ENCODE measurements at places on chromosomes 6 and 20.

DNA sequence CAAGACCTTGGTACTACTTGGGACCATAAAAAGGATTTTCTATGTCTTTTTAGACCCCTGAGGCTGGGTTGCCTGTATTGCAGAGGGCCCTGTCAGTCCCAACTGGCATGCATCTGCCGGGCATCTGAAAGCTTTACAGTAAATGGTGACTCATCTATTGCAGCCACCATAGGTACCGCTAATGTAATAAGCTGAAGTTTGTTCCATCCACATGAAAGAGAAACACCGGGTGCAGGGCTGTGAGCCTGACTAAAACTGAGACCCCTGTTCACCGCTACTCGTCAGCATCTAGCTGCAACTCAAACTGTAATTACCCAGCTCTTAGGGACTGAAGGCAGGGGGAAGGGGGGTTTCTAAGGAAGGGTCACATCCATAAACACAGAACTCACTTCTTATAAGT, 49.5 kb downstream of the TRERF1 start:
- peak; percentile 41 for DNase-seq

GRCh38 chr20:11234181-11234580, 560.4 kb upstream of the JAG1 start:
- no peak for DNase-seq

GRCh38 chr20:51382111-51382985, 160.2 kb downstream of the NFATC2 start:
- no peak for DNase-seq

GRCh38 chr20:44598423-44599305, 16.3 kb downstream of the PKIG start:
- no peak for DNase-seq

DNA sequence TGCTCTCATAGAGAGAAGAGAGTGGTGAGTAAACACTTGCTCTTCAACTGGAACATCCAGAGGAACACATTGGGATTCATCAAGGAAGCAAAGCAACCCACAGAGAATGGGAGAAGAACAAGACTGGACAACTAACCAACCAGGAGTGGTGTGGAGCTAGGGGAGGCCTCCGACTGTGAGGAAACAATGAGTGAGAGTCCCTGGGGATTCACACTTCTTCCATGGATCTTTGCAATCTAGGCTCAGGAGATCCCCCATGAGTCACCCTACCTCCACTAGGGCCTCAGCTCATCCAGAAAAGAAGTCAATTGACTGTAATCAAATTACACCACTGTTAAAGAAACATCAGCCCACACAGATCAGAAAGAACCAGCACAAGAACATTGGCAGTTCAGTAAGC, 42.3 kb upstream of the CLVS2 start:
- no peak for DNase-seq

DNA sequence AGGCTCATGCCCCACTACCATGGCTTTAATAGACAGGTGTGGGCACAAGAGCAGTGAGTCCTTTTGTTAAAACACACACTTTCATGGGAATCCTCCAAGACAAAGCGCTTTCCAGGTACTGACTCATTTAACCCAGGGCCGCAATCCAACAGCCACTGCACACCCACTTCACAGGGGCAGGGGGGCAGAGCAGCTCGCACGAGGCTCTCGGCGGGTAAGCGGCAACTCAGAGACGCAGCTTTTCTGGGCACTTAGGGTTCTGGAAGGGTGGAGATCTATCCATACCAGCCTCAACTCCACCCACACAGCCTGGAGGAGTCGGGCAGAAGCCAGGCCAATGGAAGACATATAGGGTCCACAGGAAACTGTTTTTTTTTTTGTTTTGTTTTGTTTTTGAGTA, 28.6 kb downstream of the PSMG4 start:
- no peak for DNase-seq

DNA sequence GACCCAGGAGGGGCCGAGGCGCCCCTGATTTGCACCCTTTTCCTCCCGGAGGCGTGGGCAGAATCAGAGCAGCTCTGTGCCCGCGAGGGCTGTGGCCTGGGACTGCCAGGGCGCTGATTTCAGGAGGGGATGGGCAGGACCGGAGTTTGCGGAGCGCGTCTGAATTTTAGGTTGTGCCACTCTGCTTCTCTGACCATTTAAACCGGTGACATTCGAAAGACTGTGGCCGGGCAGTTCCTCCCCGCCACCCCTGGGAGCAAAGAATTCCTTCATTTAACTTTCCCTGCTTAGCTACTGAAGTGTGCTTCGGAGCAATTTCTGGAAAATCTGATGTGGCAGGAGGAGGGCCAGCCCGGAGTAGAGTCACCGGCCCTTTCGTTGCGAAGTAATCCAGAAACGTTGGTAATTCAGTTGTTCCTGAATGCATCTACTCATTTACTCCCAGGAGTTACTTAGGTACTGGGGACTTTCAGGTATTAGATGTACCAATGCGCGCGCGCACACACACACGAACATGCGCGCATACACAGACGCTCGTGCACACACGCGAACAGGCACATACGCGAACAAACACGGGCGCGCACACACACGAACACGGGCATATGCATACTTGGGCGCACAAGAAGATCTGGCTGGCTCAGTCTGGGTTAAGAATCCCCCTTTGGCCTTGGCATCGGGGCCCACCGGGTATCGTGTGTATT, 568 bp downstream of the CCDC170 start:
- DNase-seq, result no peak

GRCh38 chr6:6747371-6747770, 158.9 kb downstream of the LY86 start:
- DNase-seq, result no peak

DNA sequence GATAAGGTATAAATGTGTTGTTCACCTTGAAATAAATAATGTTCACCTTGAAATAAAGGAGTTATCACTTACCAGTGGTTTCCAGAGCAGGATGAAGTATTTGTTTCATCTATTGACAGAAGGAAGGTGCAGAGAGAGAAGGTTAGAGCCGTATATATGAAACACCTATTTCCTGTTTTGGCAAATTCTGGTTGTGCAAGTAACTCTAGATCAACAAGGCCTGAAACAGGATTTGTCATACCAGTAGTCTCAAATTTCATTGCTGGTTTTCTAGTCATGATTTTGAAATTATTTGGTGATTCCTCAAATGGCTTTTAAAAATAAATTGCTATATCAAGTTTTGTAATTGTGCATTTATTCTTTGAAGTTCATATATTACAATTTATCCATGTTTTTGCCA, at the start of gene CRISP3:
Gene CRISP3, minus strand, starts transcription at position 130 of the 400 bp plus-strand sequence. Its CDS starts 21 bp downstream, at position 109.
- no peak for DNase-seq

DNA sequence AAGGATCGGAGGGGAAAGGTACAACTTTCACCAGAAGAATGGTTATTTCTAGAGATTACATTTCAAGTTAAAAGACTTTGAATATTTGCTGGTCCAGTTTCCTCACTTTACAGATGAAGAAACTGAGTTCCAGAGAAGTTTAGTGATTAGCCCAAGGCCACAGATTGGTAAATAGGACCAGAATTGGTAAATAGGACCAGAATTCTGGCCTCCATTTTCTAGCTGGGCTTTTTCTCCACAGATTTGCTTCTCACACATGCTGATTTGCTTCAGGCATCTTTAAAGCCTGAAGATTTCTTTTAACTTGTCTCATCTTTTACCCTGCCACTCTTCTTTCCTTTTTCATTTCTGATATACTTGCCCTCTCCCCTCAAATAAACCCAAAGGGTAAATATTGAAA, 5.2 kb upstream of the LIN28B start:
- DNase-seq, result no peak

- DNase-seq, result no peak
These were observed 992.5 kb upstream of the ADGRB3 start for GRCh38 chr6:67642582-67642981.

Data from amniotic stem cell (primary cell).